Calu3 (cell line): ENCODE measurements at places on chromosomes 6 and 20. TPM values are rescaled to one million over a fixed set of nuclear protein-coding genes. Genes with fewer than 3 reads are reported as not detected.

The TTI1 gene
- 54.0 and 57.0 TPM in 2 replicates for total RNA-seq

The MAPK13 gene
- total RNA-seq = 52.3 and 59.3 TPM in 2 replicates

The AVP gene
- total RNA-seq = not detected in 2 replicates

- DNase-seq = no peak
- H3K27ac ChIP-seq = no peak overlapping the region
- H3K4me1 ChIP-seq = peaks cover 15% of the 10 kb centered on the region
- H3K4me3 ChIP-seq = no peak overlapping the region
Measured at GRCh38 chr6:163404825-163405265, 9.7 kb upstream of the QKI start.

GRCh38 chr6:36067374-36068011, 39.9 kb downstream of the MAPK14 start:
- no peaks in the 10 kb centered on the region for H3K27me3 ChIP-seq
- peaks cover 47% of the 10 kb centered on the region for H3K4me1 ChIP-seq
- no peak overlapping the region for H3K4me3 ChIP-seq
- H3K36me3 ChIP-seq = no peaks in the 10 kb centered on the region
- peak overlapping the region; percentile 18 for H3K27ac ChIP-seq
- DNase-seq = no peak

- peaks cover 11% of the 10 kb centered on the region for H3K36me3 ChIP-seq
- peak overlapping the region; percentile 53 for H3K4me3 ChIP-seq
- H3K4me1 ChIP-seq = peaks cover 17% of the 10 kb centered on the region
- H3K27me3 ChIP-seq = no peaks in the 10 kb centered on the region
Measured at GRCh38 chr20:62823688-62824475, 7.0 kb downstream of the COL9A3 start.

GRCh38 chr20:45470262-45470931, 844 bp downstream of the WFDC2 start:
- H3K36me3 ChIP-seq = peaks cover 24% of the 10 kb centered on the region
- peak overlapping the region; percentile 89 for H3K4me3 ChIP-seq
- H3K4me1 ChIP-seq = peaks cover 31% of the 10 kb centered on the region
- H3K27me3 ChIP-seq = peaks cover 9% of the 10 kb centered on the region
